ENCODE measurements at places on chromosomes 1 and 21.
A peak's percentile ranks its signal among the peaks of the same experiment; 100 is the strongest.

DNA sequence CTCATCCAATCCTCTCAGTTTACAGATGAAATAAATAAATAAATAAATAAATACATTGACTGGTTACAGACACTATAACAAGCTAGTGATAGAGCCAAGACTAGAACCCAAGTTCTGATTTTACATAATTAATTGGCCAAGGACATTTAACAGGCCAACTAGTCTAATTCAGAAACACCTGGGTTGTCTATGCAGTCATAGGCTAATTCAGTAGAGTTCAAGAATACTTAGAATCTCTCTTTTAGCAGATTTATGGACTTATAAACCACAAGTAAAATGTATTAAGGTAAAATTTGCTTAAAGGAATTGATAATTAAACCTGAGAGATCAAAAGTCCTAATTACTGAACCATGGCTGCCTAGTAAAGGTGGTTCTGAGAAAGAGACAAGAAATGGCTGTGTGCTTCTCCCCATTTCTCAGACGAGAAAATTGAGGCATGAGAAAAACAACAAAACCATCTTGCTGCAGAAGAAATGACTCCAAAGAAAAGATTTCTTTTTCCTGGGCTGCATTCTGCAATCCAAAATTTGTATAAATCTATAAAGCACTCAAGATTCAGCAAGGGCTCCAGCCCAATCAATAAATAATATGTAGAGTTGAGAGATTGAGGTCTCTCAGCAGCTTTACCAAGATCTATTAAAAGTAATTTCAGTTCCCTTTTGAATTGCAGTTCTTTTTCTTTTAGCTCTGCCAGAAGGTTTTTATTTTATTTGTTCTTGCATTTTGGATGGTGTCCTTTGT is 98.3 kb downstream of the DUSP10 start:
- DNase-seq = no peak

- peak; percentile 74 for DNase-seq
Observed at GRCh38 chr1:79499541-79499940, 493.0 kb upstream of the ADGRL4 start.

- DNase-seq = no peak
Observed at GRCh38 chr1:221032637-221033280, 153.5 kb downstream of the HLX start.

DNA sequence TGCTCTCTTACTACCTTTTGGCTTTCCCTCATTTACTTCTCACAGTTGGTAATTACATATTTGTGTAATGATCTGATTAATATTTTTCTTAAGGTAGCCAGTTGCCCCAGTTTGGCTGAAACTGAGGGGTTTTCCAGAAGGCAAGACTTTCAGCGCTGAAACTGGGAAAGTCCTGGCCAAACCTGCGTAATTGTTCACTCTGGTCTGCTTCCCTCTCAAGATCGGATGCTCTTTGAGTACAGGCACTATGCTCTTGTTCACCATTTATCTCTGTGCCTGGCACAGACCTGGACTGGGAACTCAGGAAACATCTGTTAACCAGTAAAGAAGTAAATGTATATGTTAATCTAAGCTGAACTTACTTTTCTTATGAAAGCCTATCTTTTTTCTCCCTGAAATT is 209.6 kb upstream of the HOOK1 start:
- DNase-seq = no peak

- peak; percentile 16 for DNase-seq
Observed at GRCh38 chr1:26531651-26532131, 2.1 kb downstream of the RPS6KA1 start.

- no peak for DNase-seq
Observed at GRCh38 chr1:56617141-56617540, 28.0 kb upstream of the PRKAA2 start.

- DNase-seq = no peak
Observed at GRCh38 chr1:24254783-24255182, 64.4 kb upstream of the GRHL3 start.

DNA sequence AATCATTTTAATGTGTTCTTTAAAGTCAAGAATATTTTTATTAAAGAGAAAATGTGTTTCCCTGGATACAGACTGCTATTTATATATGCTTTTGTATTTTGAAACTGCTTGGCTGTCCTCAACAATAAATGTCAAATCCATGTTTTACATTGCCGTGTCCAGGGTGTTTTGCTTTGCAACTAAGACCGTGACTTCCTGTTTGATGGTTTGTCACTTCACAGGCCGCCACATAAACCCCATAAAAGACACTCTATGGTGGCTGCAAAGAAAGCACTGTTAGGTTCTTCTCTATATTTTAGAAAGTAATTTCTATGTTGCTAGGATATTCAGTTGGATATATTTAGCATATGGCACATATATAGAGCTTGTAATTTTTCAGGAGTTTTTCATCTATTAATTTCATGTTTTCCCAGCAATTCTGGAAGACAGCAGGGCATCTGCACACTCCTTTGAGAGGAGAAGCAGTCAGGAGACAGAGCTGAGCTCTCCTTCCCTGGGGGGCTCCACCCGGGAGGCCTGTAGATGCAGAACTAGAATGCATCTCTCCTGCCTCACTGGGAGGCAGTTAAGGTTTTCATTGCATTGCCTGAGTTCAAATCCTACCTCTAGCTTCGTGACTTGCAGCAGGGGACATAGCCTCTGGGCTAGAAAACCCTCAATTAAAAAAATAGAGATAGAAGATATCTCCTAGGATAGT is 33.1 kb downstream of the PRDM2 start:
- DNase-seq = no peak

GRCh38 chr21:44933199-44933917 is 6.5 kb upstream of the SLX9 start:
- no peak for DNase-seq

DNA sequence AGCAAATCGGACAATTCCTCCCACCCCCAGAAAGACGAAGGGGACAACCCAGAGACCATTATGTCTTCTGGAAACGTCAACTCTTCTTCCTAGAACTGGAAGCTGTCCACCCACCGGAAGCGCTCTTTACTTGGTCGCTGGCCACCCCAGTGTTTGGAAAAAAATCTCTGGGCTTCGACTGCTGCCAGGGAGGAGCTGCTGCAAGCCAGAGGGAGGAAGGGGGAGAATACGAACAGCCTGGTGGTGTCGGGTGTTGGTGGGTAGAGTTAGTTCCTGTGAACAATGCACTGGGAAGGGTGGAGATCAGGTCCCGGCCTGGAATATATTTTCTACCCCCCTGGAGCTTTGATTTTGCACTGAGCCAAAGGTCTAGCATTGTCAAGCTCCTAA is 3.2 kb downstream of the S1PR1 start:
- DNase-seq = no peak

- no peak for DNase-seq
Observed at GRCh38 chr1:77824694-77825093, 45.2 kb downstream of the MIGA1 start.

DNA sequence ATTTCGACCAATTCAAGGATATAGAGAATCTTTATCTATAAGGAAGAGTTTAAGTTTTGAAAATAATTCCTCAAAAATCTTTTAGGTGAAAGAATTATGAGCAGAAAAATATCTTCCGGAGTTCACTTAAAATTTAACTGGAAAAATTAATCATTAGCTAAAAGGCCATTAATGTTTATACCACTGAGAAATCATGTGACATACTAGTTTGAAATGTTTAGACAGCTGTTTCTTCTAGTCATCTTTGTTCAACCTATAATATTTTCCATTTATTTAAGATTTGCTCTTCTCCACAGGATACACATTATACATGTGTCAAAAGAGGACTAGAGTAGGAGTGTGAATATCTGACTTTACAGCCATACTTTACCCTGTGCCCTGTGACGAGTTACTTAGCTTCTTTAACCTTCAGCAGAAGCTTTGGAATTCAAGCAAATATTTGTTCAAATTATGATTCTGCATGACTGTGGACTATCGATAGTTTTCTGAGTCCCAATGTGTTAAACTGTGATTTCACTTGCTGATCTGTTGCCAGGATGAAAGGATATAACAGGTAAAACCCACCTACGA is 374.8 kb downstream of the BRINP3 start:
- DNase-seq = no peak

- DNase-seq = no peak
Observed at GRCh38 chr1:36725151-36725550, 242.4 kb upstream of the CSF3R start.

- DNase-seq = no peak
Observed at GRCh38 chr1:176885751-176886150, 278.8 kb downstream of the ASTN1 start.

DNA sequence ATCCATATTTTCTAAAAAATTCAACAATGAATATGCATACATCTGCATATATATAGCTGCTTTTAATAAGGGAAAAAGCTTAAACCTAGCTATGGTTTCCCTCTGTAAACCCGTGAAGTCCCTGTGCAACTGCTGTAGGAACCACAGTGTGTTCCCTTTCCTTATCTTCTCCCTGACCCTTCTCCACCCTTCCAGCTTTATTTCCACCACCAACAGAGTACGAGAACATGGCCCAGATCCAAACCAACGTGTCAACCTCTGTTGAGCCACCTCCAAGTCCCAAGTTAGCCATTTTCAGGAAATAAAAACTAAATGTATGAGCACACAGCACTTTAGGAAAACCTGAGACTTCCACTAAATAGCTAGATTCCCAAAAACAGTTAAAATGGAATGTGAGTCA is 20.3 kb downstream of the SUSD4 start:
- DNase-seq = no peak

DNA sequence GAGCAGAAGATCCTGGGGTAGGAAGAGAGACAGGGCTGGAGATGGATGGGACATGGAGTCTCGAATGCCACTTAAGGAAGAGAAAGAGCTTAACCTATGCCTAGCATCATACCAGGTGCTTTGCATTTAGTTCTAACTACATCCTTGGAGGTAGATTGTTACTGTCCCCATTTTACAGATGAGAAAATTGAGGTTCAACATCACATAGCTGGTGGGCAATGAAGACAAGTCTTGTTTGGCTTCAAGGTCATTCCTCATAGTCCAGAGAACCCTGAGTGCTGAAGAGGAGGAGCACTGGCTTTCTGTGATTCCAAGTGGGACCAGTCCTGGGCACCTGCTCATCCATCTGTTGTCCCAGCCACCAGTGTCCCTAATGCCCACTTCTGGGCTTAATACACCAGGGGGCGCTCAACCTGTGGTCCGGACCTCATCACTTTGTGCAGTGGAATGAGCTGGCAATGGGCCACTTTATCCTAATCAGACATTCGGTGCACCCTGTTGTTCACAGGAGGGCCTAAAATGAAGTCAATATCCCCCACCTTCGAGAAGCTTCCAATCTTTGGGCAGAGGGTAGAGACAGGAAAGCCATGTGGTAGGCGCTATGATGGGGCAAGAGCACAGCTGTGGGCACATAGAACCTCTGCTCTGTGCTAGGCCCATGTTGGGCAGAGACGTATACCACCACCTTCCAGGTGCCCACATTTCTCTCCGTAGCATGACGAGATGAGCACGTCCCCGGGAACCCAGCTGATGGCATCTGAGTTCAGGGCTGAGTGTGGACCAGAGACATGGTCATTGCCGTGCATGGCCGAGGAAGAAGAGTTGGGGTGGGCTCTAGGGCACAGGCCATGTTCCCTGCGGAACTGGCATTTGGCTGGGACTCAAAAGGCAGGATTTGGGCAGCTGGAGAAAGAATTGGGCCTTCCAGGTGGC is 9.2 kb downstream of the RPS6KA1 start:
- peak; percentile 29 for DNase-seq

DNA sequence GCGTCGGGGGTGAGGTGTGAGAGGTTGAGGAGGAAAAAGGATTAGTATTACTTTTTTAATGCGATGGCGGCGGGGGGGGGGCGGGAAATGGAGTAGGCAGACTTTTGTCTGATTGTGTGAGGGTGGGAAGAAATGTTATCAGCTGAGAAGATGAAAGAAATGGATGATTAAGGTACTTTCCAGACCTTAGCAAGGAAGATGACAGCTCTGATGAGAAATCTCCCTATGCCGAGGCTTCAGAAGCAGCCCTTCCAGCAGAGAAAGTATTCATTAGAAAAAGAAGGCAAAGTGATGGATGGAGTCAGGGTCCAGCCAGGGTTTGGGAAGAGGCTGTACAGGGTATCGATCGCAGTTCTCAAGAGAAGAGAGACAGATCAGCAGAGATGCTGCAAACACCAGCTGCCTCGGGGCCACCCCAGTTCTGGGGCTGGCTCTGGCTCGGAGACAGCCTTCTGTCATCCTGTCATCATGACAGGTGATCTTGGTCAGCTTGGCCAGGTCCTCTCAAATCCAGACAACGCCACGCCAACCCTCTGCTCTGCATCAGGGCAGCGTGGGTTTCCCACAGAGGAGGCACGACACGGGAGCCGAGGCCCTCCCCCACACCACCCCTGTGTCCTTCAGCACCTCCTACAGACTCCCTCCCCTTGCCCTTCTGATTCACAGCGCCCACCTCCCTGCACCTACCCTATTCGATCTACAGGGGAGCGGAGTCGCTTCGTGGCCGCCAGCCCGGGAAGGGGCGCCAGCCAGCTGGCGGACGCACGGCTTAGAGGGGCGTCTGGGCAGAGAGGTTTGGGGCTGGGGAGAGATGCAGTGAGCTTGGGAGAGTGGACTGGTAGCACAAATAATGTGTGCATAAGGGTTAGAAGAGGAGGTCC is 674 bp upstream of the ATXN7L2 start:
- DNase-seq = peak; percentile 67

GRCh38 chr1:41322835-41323234 is 38.4 kb upstream of the FOXO6 start:
- DNase-seq = peak; percentile 50

DNA sequence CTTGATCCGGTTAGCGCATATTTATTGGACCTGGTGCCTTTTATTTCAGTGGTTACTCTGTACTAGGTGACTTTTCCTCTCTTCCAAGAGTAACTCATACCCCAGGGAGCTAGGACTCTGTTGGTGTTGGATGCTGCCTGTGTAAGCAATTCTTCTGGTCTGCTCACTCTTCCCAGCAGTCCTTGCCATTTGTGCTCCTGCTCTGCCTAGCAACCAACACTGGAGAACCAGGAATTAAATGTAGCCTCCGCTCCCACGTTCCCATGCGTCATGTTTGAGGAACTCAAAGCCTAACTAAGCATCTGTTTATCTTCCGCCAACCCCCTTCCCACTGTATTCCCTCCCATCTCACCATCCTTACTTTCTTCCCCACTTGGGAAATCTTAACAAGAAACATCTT is 65.7 kb upstream of the RAVER2 start:
- no peak for DNase-seq

DNA sequence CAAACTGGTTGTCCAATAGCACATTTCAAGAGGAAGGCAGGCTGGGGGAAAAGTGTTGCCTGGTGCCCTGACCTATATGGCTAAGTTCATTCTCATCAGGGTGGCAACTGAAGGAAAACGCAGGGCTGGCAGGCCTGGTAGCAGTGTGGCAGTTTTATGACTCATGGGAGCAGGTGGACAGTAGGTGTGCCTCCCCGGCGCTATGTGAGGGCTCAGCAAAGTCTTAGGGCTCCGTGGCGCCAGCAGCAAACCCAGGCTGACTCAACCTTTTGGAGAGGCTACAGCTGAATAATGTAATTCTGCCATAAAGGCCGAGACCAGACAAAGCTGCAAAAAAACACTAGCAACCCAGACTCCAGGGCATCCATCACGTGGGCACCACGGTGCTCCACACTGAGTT is 23.6 kb downstream of the GADD45A start:
- DNase-seq = no peak

GRCh38 chr1:167837326-167837725 is 76.6 kb downstream of the ADCY10 start:
- no peak for DNase-seq

Measured in nephron progenitor cell (in vitro differentiated cells).